ENCODE measurements at places on chromosomes 2 and 18.

DNA sequence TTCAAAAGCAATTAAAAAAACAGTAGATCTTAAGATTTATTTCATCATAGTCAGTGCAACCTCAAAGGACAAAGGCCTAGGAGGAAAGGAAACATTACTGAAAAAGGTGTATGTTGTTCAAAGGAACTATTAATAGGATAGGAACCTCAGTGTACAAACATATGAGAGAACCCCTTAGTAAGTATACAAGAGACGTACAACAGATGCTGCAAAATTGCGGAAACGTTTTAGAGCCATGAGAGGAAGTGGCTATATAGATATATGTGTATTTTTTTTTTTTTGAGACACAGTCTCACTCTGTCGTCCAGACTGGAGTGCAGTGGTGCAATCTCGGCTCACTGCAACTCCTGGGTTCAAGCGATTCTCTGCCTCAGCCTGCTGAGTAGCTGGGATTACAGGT, 22.2 kb downstream of the PIK3C3 start:
- no peak for DNase-seq

- no peak for DNase-seq
Measured at GRCh38 chr18:62763101-62763521, 47.8 kb downstream of the PHLPP1 start.

DNA sequence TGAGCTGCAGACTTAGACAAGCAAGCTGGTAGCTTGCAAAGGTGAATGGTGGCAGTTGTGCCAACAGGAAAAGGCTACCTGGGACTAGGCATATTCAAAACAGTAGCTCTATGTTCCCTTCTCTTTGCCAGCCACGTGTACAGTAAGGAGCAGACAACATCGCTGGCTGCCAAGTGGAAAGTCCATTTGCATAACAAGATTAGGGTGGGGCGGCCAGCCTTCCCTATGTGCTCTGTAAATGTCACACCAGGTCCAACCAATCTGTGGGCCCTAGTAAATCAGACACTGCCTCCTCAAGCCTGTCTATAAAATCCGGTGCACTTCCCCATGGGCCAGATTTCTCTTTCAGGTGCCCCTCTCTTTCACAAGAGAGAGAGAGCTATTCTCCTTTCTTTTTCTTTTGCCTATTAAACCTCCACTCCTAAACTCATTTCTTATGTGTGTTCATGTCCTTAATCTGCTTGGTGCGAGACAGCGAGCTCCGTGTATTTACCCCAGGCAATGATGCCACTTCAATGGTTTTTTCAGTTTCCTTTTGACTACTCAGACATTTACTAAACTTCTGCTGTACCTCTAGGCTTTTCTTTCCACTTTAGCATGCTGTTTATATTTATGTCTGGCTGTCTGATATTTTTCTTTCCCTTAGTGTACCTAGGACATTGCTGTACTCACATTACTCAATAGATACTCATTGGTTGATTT, 297.4 kb upstream of the GCFC2 start:
- DNase-seq = no peak

GRCh38 chr2:77642339-77642738, 120.2 kb upstream of the LRRTM4 start:
- no peak for DNase-seq

GRCh38 chr2:110650346-110650745, 27.5 kb downstream of the BUB1 start:
- DNase-seq = no peak

- DNase-seq = no peak
Measured at GRCh38 chr2:230234122-230234722, 8.7 kb downstream of the SP140 start.

GRCh38 chr18:35267161-35267651, 22.8 kb downstream of the ZSCAN30 start:
- DNase-seq = no peak

GRCh38 chr2:190655570-190655969, 6.7 kb downstream of the NAB1 start:
- DNase-seq = no peak

DNA sequence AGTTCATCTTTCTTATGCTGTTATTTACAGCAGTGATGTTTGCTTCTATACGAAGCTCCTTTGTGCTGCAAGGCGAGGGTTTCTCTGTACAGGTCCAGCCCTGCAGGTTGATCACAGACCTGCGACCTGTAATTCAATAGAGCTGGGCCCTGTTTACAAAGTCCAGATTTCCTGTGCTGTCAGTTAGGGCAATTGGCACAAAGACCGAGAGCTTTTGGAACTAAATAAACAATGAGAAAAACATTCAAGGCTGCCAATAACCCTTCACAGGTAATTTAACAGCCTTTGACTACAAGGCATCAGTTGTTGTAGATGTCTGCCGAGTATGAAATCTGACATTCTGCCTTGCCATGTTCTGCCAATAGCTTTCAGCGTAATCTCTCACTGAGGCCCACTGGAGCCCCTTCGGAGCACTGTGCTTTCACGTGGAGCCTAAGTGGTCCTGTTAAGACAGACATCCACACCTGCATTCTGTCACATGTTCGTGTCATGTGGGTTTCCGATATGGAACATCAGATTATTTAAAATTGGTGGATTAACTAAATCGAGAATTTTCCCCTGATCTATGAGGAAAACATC, 232.5 kb downstream of the PTGR3 start:
- DNase-seq = no peak

DNA sequence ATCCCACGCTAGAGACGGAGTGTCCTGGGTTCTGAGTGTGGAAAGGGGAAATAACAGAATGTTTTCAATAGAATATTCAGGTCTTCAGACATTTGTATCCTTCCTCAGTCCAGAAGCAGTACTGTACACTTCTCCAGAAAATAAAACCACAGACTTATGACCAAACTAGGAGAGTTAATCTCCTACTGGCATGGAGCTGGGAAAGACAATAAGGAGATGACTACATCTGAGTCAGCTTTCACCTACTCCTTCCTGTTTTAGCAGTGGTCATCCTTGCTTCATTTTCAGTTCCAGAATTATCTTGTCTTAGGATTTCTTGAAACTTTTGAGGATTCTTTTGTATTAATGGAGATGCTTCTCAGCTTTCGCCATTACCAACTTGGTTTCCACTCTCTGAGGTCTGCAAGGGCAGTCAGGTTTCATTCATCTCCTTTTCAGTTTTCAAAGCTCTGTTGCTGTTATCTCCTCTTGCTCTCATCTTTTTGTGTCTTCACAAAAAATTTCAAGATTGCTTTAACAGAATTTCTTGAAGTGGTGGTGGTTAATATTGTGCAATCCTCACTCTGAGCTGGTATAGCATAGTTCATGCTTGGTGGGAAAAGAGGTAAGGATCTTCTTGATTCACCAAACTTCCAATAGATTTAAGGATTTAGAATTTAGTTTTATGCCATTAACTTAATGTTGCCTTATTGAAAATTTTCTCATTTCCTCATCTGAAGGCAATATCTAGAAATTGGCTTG, 23.7 kb upstream of the NR4A2 start:
- no peak for DNase-seq

GRCh38 chr2:57878171-57878865, 168.3 kb upstream of the VRK2 start:
- DNase-seq = no peak

DNA sequence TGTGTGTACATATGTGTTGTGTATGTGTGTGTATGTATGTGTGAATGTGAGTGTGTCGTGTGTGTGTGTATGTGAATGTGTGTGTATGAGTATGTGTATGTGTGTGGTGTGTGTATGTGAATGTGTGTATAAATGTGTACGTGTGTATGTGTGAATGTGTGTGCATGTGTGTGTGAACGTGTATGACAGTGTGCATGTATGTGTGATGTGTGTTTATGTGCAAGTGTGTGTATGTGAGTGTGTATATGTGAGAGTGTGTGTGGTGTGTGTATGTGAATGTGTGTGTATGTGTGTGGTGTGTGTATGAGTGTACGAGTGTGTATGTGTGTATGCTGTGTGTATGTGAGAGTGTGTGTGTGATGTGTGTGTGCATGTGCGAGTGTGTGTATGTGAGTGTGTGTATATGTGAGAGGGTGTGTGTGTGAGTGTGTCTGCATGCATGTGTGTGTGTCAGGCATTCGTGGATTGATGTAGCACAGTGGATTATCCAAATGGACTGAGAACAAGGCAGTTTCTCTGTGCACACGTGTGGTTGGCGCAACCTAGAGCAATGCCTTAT, 127.2 kb downstream of the SH3BP4 start:
- DNase-seq = no peak

DNA sequence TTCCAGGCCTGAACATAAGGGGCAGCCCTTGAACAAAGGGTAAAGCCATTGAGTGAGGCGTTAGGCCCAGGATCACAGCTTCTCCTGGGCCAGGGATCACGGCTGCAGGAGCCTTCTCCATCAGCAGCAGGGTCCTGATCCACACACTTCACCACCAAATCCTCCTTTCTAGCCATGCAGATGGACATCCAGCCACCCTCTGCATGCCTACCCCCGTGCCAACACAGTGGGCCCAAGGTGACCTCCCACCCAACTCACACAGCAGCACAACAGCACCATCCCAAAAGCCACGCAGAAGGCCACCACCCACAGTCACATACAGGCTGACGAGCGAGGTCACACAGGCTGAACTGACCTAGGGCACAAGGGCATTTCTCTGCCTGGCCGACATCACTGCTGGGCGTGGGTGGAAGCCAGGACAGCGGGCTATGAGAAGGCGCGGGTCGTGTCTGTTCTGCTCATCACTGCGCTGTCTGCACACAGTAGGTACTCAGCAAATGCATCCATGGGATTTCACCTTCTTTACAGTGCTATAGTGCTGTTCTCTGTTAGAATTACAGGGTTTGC, 31.2 kb downstream of the TFCP2L1 start:
- DNase-seq = no peak

DNA sequence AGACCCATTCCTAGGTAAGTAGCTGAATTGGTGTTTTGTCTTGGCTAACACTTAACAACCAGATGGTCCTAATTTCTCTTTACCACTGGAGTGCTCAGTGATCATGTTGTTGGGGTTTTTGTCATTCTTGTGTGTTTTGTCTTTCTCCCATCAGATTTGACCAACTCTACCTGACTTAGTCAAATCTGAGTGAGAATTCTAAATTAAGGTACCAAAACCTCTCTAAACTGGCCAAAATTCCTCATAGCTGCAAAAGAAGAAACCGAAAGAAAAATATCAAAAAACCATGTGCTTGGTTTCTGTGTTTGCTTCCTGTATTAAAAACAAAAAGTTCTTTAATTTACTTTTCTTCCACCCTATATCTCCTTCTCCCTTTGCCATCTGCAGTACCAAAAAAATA, 350.7 kb upstream of the SPHKAP start:
- no peak for DNase-seq

DNA sequence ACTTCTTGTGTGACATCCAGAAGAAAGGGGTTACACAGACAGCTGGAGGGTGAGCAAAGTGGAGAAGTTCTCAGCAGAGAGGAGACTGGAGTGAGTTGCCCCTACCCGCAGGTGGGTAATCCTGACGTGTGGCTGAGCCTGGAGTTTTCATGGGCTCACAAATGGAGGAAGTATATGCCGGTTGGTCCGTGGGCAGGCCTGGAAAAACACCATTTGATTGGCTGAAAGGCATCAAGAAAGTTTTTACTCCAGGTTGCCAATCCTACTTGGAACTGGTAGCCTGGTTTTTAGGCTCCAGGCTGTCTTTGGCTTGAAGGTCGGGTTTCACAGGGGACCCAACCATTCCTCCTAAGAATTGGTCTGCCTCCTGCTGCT, 1177.4 kb upstream of the LRRTM1 start:
- DNase-seq = no peak

DNA sequence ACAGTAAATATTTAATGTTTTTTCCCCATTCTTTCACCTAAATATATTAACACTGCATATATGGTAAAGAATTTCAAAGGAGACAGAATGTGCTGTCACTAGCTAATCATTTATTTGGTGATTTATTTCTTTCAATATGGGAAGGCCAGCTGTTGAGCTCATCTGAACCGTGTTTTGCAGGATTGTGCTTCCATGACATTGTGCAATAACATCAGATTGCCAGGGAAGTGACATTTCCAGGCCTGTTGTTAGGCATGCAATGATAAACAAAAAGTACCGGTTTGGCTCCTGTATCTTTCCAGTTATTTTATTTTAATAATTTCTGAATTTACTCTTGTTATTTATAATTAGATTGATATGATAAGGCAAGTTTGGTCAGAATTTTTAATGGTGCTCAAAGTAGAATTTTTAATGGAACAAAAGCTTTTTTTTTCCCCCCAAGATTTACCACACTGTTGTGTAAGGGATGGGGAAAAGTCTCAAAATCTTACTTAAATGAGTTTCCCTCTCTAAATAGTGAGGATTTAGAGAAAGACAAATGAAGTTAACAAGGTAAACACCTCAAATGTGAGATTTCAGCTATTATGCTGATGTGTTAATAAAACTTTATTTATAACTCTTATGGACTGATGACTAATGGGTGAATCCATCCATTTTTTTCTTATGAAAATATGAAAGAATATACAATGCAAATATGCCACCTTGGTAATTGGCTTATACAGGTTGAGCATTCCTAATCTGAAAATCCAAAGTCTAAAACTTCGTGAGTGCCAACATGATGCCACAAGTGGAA, 52.7 kb downstream of the MALT1 start:
- no peak for DNase-seq

GRCh38 chr2:222298311-222299150, at the start of gene PAX3:
Gene PAX3, minus strand, starts transcription at chr2:222298998. Its CDS starts 383 bp downstream, at chr2:222298615.
- DNase-seq = no peak

GRCh38 chr2:10408649-10409579, 39.2 kb downstream of the ODC1 start:
- DNase-seq = peak; percentile 87

- DNase-seq = no peak
Measured at GRCh38 chr2:237712477-237713377, 85.3 kb downstream of the LRRFIP1 start.

DNA sequence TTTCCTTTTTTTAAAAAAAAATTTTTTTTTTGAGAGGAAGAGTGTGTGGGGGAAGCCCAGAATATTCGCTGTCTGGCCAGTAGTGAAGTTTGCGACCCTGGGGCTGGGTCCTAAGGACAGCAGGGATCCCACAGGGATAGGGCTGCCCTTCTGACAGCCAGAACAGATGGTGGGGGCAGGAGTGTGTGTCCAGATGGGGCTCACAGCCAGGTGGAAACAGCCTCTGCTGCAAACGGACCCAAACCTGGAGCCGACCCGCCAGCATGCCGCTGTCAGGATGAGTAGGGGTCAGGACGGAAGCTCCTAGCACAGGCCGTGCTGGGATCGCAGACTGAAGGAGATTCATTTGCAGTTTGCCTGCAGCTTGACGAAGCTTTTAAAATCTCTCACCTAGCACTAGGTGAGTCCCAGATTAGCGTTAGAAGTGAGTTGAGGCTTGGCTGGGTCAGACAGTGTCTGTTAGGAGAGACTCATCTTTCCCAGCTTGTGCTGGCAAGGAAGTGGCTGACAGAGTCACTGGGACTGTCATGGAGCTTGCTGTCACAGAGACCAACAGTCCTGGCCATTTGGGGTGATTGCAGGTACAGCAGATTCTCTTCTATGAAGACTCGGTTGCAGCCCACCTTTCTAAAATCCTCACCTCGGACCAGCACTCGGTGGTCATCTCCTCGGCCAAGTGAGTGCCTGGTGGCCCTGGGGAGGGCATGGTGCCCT, 93.4 kb downstream of the DGKD start:
- DNase-seq = no peak
